HTR-8/SVneo (cell line): ENCODE measurements at places on chromosomes 2 and 18.

GRCh38 chr2:177332026-177332991 is 60.3 kb upstream of the AGPS start:
- DNase-seq: peak; percentile 61

GRCh38 chr2:215358312-215358845 is 46.5 kb downstream of the ATIC start:
- DNase-seq: no peak

DNA sequence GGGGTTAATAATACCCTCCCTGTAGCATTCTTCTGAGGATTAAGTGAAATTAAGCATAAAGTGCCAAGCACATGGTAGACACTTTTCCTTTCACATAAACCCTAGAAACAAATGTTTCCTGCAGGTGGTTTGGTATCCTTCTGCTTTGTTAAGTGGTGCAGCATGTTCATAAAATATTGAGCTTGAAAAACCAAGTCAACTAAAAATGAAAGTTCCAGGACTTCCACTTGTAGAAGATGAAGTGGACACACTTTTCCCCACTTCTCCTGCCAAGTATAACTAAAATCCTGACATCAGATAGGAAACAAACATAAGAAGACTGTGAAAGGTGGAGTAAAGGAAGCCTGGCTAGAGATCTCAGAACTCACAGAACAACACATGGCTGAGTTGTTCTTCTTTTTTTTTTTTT is 90.5 kb downstream of the COLEC12 start:
- no peak for DNase-seq

DNA sequence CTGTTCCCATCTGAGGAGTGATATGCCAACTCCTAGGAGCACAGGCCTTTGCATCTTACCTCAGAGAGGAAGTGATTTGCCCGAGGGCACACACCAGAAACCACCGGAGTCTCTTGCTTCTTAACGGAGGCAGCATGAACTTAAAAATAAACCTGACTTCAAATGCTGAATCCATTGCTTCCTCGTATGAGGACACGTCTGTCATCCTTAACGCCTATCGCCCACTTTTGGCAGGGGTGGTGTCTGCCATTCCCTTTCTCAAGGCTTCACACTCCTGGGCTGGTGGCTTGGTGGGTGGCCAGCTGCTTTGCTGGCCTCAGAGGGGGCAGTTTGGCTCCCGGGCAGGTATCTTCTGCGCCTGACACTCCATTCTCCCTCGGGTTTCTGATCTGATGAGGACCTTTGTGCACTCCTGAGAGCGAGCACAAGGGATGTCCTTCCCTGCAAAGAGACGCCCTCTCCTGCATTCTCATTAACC is 1.1 kb upstream of the PREB start:
- no peak for DNase-seq

DNA sequence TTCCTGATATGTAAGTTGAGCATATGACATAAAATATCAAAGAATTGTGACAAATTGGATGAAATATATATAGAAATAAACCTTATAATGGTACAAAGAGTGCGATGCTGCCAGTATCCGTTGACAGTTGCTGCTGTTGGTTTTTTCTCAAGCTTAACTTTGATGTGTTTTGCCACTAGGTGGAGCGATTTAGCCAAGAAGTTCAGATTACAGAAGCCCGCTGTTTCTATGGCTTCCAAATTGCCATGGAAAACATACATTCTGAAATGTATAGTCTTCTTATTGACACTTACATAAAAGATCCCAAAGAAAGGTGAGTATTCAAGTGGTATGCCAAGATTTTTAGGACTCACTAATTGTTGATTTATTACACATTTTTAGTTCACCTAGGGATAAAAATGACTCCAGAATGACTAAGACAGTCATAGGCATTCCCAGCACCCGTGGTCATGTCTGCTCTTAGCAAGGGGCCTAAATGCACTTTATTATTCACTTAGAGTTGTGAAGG is 2.1 kb downstream of the RRM2 start:
- no peak for DNase-seq

DNA sequence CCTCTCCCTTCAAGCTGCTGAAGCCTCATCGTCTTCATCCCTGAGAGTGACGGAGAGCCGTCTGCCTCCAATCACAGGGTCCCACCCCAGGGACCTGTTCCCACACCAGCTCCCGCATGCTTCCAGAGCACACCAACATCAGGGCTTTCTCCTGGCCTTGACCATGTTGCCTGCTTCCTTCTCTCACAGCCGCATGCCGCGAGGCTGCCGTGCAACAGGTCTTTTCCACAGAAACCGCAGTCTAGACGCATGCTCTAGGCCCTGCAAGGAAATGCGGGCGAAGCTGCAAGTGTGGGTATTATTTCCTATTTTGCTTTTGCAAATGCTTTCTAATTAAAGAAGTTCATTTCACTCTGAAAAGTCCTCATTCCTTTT is 277.8 kb downstream of the EIPR1 start:
- no peak for DNase-seq

DNA sequence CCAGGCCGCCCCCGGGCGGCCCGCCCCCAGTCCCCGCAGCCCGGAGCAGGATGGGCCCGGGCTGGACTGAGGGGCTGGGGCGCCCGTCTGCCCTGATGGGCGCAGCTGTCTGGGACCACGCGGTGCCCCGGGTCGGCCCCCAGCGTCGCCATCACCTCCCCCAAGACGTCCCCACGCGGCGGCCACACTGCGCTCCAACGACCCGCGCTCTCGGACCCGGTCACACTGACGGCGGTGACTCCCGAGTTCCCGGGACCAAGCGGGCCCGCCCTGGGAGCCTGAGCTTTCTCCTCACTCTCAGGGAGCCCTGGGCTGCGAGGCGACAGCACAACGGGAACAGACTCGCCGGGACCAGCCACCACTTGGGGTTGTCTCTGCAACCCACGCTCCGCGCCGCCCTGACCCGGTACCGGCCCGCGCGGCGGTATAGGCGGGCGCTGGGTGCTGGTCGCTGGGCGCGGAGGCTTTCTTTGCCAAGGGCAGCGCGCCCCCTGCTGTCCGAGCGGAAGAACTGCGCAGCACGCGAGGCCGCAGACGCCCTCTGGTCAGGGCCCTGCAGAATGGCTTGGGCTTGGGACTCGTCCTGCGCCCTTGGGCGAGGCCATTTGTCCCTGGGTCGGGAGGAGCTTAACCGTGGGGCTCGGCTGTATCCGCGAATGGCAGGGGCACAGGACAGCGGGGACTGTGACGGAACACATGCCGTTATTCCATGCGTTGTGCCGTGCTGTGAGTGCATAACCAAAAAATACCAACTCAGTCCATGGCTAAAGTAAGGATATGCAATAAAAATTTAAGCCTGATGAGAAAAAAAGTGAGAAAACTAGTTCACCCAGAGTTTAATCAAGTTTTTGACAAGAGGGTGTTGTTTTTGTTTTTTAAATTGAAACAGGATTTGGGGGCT is 54.8 kb upstream of the ANKRD62 start:
- peak; percentile 73 for DNase-seq

- peak; percentile 53 for DNase-seq
Observed at GRCh38 chr2:23545396-23545795, 160.4 kb downstream of the KLHL29 start.

GRCh38 chr2:2886922-2887321 is 490.7 kb downstream of the EIPR1 start:
- DNase-seq: no peak

- peak; percentile 63 for DNase-seq
Observed at GRCh38 chr2:172995323-172996244, 80.1 kb upstream of the MAP3K20 start.

- no peak for DNase-seq
Observed at GRCh38 chr18:52652391-52652790, 312.4 kb downstream of the DCC start.

DNA sequence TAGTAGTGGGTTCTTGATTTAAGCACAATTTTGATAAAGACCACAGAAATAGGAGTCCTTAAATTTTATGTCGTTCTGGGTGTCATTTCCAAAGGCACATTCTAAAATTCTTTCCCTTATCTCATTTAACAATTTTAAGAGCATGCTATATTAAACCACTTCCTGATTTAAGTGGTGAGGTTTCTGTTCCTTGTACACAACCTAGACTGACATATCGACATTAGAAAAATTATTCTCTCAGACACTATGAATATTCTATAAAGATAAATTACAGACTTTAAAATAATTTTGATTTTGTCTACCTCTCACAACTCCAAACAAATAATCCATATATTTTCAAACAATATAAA is 923.8 kb downstream of the LRP1B start:
- no peak for DNase-seq

DNA sequence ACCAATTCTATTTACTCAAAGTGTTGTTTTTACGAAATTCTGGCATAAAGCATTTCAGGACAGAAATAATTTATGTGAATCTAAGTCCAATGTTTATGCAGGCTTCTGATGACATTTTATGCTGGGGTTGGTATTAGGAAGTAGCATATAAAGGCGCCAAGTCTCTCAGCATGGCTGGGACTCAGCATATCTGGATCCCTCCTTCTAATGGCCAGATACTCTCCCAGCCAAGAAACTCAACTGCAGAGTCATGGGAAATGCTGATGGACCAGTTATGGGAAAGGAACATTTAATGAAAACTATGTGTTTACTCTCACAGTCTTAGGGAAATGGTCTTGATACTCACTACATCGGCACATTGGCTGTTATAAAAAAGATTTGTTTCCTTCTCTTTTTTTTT is 392.2 kb downstream of the ARHGAP15 start:
- no peak for DNase-seq
